GM12891 (cell line): ENCODE measurements at places on chromosomes 4 and X.
A peak's percentile ranks its signal among the peaks of the same experiment; 100 is the strongest.

- peak; percentile 5 for DNase-seq
Measured at GRCh38 chr4:38411092-38411491, 252.9 kb upstream of the KLF3 start.

DNA sequence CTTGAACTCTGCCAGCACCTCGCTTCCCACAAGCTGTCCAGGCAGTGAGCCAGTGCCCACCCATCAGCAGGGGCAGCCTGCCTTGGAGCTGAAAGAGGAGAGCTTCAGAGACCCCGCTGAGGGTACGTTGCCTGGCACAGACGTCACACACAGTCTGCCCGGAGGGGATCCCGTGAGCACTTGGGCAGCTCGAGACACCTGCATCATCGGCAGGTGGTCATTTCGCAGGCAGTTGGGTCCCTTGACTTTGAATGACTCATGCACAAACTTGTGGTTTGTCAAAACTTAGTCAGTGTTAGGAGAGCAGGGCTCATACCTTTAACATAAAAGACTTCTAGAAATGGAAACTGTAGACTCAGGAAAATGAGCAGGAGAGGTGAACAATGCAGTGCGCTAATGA is 9.9 kb downstream of the TACC3 start:
- no peak for DNase-seq

- DNase-seq = no peak
Measured at GRCh38 chrX:110212299-110212698, 105.6 kb downstream of the AMMECR1 start.

- DNase-seq = no peak
Measured at GRCh38 chr4:80787306-80787705, 243.2 kb upstream of the BMP3 start.

- DNase-seq = peak; percentile 31
Measured at GRCh38 chrX:112840382-112841113, at the start of gene AMOT. Gene AMOT (minus strand): TSS chrX:112840831. CDS start chrX:112823126, 17,705 bp downstream.

- DNase-seq = no peak
Measured at GRCh38 chrX:153830640-153831428, 490 bp upstream of the PDZD4 start.

GRCh38 chr4:111066001-111066400 is 443.1 kb upstream of the PITX2 start:
- DNase-seq = no peak

GRCh38 chr4:90198086-90198847 is 71.1 kb downstream of the CCSER1 start:
- DNase-seq = no peak

- no peak for DNase-seq
Measured at GRCh38 chr4:173571620-173572019, 41.6 kb upstream of the HAND2 start.

- DNase-seq = no peak
Measured at GRCh38 chr4:152961014-152961772, 25.1 kb downstream of the FHDC1 start.

DNA sequence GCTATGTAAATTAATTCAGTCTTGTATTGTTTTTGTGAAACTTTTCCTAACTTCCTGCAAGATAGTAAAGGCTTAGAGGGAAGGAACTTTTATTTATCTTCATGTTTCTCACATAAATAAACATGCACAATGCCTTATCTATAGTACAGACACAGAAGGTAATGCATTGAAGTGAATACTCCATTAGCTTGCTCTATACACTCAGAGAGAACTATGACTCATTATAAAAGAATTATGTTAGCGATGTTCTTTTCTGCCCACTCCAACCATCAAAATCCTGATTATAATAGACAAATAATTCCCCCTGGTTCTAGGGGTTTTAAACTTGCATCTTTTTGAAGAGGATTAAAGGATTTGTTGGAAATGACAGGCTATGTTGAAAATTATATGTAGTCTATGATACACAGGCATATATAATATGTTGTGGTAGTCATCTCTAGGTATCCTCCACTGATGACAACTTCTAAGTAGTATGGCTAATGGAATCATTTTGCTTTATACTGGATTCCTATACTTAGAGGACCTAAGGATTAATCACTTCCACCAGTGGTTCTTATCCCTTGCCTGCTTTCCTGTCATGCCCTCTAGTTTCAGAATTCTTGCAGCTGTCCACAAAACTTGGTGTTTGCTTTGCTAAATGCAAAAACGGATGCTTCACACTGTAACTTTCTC is 115.7 kb downstream of the NDST4 start:
- no peak for DNase-seq

DNA sequence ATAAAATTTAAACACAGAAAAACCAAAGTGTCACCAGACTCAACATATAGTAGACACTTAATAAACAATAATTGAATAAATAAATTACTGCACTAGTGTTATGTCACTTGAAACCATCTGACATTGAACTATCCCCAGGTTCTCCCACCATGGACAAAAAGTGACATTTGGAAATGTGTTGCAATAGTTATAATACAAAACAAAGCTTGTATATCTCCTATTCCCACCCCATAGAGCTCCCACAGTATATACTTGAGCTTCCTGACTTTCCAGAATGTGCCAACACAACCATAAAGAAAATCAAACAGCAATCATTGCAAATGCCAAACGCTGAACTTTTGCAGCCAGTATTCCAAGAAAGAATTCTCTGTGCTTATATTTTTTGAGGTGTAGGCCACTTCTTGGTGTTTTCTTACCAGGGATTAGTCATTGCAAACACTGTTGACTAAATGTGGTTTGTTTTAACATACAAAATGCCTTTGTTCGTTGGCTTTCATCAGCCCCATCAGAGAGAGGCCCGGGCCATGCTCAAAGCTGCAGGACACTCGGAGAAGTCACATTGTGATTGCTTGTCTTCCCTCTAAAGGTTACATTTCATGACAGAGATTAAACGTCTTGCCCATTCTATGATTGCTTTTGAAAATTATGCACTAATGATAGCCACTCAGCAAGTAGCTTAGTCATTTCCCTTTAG is 33.8 kb downstream of the PPARGC1A start:
- DNase-seq = no peak

- DNase-seq = no peak
Measured at GRCh38 chr4:122632396-122633143, 11.7 kb upstream of the IL21 start.

- DNase-seq = no peak
Measured at GRCh38 chr4:158729716-158730559, 6.7 kb upstream of the PPID start.

DNA sequence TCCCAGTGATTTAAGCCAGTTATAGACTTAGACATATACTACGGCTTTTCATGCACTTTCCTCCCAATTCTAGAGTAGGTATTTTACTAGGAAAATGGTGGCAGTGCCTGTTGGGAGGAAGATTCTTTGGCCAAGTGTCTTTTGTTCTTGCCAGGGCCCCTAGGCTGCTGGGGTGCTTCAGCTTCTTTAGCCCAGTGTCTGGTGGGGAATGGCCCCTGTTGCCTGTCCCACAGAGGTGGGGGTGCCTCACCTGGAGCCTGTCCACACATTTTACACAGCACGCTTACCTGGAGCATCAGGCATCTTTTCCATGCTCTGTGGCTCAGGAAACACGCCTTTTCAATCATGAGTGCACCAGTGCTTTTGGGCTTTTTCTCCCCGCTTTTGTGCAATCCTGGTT is 33.2 kb upstream of the MSANTD1 start:
- no peak for DNase-seq

DNA sequence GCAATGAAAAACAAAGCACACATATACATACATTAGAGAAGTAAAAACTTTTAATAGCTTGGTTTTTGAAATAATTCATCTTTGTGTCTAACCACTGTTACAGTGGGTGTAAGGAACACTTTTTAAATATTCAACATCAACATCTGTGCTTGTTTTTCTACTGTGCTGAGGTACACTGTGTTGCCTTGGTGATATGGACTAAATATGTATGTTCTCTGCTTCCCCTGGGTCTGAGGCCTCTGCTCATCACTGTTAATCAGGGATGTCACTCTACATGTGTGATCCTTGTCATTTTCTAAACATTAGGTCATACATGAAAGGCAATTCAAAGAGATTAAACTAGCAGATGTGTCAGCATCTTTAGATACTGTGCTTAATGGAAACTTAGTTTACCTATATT is 10.9 kb downstream of the MCTS1 start:
- no peak for DNase-seq

GRCh38 chr4:71732066-71732465 is 51.8 kb downstream of the GC start:
- DNase-seq = no peak

DNA sequence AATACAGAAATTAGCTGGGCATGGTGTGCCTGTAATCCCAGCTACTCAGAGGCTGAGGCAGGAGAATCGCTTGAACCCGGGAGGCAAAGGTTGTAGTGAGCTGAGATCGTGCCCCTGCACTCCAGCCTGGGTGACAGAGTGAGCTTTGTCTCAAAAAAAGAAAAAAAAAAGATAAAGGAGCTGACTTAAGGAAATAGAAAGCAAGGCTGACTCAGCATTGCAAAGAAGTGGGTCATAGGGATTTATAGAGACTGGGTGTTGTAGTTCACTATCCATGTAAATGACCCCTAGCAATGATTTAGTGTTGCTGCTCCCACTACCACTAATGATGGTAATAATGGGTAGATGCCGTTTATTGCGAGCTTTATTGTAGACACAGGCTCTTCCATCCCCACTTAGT is 47.6 kb downstream of the ADD1 start:
- no peak for DNase-seq

- no peak for DNase-seq
Measured at GRCh38 chrX:37302569-37302968, 46.6 kb upstream of the PRRG1 start.

DNA sequence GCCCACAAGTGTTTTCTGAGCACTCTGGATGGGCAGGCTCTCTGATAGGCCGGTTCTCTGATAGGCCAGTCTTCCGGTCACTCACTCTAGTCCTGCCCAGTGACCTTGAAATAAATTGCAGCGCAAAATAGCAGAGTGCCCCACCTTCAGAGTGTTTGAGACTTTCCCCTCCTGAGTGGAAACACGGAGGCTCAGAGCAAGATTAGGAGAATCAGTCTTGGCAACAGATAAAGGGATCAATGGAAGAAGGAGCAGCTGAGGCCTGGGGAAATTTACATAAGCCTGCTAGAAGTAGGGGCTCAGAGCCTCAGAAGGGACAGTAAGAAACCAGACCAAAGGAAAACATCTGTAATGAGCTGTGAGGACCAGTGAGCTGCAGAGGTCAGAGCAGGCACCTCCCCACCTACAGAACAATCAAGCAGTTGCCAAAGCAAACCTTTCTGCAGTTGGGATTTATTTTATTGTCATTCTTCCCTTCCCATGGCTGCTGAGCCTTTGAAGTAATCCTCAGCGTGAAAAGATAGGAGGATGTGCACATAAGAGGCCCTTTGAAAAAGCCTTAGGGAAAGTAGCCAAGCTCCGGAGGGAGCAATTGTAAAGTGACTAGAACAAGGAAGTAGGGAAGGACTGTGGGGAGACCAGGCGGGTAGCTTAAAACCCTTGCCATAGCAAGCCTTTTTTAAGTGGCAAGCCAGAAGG is 89.1 kb upstream of the TSPAN5 start:
- DNase-seq = no peak

- DNase-seq = no peak
Measured at GRCh38 chrX:2501559-2502102, 855 bp upstream of the DHRSX start.

- no peak for DNase-seq
Measured at GRCh38 chr4:138200236-138200590, 41.9 kb downstream of the SLC7A11 start.

GRCh38 chr4:47531954-47532321 is 46.9 kb downstream of the ATP10D start:
- DNase-seq = no peak

DNA sequence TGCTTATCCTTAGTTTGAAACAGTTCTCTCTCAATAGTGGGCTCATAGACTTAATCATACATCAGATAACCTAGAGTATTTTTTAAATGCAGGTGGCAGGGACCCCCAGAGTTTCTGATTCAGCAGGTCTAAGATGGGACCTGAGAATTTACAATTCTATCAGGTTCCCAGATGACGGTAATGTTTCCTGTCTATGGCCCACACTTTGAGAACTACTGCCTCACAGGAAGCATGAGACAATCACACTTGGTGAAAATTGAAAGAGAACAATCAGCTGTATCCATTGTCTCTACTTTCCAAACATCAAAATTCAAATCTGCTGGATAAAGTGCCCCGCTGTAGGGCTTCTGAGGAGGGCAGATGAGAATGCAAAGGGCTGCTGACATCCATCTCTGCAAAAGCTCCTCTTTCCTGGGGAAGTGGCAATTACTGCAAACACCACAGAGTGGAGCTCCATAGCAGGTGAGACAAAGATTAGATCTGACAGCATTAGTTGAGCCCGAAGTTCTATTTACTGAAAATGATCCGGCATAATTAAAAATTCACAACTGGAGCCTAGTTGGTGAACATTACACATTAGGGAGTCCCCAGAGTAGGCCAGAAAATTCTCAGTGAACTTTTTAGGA is 187.8 kb upstream of the MBNL3 start:
- DNase-seq = no peak

DNA sequence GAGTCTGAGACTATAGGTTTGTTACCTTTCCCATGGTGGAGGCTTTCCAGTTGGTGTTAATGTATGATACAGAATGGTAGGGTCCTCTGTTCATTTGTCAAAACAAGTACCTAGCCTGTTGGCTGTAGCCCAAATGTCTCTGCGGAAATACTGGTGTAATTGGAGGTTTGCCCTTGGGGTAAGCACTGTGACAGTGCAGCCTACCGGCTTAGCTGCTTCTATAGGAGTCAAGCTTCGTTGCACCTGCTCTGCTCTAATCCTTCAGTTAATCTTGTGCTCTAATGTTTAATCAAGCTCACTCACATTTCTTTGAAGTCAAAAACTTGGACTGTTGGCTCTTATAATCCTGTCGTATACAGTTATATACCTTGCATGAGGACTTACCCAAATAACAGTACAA is 203.4 kb downstream of the CCNG2 start:
- DNase-seq = no peak

DNA sequence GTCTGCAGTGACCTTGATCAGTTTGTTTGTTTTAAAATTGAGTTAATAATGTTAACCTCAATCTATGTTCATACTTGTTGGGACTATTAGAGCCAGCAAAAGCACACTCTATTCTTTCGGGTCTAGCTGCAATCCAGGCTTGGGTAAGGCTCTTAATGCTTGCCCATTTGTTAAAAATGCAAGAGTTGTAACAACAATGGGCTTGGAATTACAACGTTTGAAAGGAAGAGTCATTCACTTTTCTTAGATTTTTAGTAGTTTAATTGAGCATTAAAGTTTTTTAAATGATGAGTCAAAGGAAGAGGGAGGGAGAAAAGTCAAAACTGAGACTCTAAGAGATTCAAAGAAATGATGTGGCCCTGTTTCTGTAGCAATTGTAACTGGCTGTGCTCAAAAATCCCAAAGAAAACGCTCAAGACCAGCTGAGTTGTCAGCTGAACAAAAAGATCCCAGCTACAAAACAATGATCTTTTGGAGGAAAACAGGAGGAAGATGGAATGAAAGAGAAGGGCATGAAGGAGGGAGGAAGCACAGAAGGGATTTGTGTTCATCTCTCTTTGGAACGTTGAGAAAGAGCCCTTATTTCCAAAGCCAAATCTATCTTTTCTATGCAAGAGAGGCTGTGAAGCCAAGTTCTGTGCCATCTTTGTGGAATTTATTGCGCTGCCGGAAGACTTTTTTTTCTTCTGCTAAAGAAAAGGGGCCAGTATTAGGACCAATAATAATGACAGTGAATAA is 5.5 kb downstream of the SCD5 start:
- DNase-seq = no peak

- DNase-seq = no peak
Measured at GRCh38 chr4:37873386-37873785, 17.5 kb upstream of the TBC1D1 start.

- DNase-seq = no peak
Measured at GRCh38 chr4:2858451-2859217, 15.0 kb downstream of the ADD1 start.
